H9 (cell line): ENCODE measurements at places on chromosomes 11 and 22.
A peak's percentile ranks its signal among the peaks of the same experiment; 100 is the strongest.

- DNase-seq, result no peak
Observed at GRCh38 chr11:111225881-111226280, 19.6 kb upstream of the POU2AF2 start.

DNA sequence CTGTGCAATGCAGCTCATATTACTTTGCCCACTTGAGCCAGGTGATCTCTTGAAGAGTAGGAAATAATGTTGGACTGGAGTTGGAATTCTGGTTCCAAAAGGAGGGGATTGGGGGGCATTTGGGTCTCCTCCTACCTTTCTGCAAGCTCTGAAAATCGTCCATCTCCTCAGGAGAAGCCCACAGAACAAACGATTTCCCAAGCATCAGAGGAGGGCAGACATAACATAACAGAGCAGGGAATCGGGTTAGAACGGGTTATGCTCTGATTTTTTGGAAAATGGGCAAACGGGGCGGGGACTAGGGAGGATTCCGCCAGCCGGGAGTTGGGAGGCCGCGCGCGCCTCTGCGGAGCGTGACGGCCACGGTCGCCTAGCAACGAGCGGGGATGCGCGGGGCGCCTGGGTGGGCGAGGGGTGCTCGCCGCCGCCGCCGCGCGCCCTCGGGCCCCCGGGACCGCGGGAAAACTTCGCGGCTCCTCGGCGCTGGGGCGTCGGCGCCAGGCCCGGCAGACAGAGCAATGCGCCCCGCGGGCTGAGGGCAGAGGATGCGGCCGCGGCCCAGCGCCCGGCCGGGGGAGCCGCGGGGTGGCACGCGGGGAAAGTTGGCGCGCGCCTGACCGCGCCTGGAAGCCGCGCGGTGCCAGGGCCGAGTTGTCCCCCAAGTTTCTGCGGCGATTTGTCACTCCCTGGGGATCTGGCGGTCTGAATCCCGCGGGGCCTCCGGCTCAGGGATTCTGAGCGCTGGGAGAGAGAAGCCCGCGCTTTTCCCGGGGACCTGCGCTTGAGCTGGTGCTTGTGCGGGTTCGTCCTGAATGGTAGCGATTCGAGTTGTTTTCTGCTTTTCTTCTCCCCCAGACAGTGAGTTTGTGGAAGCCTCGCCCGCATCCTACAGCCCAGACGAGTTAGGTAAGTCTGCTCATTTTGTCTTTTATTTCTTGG, 27.8 kb upstream of the AMOTL1 start:
- peak; percentile 42 for DNase-seq

DNA sequence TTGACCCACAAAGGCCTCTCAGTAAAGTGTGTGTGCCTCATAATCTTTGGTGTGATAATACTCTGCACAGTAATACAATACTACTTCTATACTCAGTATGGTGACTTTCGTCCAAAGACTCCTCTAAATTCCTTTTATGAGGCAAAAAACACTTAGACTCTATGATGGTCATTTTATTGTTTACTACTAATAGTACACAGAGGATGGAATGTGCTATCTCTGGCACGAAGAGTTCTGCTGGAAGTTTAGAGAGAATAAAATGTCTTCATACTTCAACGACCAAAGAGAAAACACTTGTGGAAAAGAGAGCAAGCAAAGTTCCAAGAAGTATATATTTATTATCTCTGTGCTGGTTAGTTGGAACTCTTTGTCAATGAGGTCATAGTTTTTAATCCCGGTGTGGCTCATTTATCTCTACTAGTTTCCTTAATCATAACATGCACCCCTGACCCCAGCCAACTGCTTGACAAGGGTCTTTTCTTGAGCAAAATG, 7.5 kb upstream of the CSTF3 start:
- DNase-seq, result no peak

GRCh38 chr11:107006076-107006833, 12.0 kb downstream of the GUCY1A2 start:
- DNase-seq, result no peak

GRCh38 chr11:17385926-17386325, 2.5 kb downstream of the KCNJ11 start:
- DNase-seq, result no peak

DNA sequence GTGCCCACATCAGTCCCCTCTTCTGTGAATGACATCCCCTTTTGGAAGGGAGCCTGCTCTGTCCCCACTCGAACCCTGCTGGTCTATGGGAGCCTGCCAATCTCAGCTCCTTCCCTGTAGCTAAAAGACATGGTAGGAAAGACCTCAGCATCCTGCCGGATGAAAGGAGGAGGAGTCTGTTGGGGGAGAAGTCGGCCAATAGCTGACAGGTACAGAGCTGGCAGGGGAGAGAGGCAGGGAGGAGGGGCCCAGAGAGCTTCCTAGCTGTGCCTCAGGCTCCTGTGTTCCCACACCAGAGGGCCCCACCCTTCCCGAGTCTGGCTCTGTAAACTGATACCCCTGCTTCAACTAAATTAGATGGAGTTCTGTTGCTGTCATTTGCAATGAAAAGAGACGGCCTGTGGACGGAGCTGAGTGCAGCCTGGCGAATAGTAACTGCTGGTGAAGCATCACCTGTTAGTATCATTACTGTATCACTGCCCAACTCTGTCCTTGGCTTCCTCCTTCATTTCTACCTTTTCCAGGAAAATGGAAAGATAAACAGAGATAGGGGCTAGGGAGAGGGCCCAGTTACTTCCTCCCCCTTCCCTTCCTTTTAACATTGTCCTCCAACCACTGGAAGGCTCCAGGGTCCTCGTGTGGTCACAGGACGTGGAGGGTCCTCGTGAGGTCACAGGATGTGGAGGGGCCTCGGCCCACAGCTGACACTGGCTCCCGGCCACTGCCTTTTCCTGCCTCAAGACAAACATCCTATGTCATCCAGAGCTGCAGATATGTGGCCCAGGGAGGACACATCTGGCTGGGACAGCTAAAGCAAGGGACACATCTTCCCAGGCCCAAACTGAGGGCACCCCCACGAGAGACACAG, 15.1 kb downstream of the FXYD6 start:
- DNase-seq, result peak; percentile 96

DNA sequence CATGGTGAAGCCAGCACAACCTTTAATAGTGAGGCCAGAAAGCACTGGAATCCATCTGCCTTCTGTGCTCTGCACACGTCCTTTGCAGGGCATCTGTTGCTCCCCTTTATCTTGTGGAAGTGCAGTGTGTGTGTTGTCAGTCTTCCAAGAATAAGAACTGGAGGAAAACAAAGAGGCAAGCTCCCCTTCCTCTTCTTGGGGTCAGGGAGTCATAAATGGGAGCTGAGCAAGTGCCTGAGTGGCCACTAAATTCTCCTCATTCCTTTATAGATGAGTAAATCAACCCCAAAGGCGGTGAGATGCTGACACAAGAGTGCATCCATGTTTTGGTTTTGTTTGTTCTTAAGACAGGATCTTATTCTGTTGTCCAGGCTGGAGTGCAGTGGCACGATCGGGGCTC, 38.3 kb downstream of the WT1 start:
- DNase-seq, result no peak

DNA sequence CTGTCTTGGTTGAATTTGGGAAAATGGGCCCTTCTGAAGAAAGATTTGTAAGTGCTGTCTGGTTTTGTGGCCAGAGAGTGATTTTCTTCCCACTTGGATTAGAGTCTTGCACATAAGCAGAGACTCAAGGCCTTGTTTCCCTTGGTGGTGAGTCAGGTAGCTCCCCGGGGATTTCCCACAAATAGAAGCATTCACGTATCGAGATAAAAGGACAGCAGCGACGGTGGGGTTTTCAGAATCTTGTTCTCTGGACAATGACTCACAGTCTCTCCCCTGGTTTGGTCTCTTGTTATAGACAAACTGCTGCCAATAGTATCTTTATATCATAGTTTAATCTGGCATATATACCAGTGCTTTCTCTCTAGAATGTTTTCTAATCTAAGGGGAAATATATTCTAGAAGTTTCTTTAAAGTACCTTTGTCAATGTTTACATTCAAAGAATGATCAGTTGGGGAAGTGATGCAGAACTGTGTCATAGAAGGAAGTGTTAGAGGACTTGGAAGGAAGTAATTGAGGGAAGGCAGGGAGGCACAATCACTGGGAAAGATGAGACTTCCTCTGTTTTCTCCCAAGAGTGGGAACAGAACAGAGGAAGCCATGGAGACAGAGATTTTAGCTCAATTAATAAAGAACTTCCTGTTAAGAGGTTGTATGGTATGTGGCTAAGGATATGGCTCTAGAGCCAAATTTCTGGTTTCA, 18.1 kb downstream of the POLA2 start:
- DNase-seq, result no peak

GRCh38 chr11:62854013-62854824, 14.8 kb upstream of the WDR74 start:
- no peak for DNase-seq
